ENCODE measurements at places on chromosomes 4 and X.

DNA sequence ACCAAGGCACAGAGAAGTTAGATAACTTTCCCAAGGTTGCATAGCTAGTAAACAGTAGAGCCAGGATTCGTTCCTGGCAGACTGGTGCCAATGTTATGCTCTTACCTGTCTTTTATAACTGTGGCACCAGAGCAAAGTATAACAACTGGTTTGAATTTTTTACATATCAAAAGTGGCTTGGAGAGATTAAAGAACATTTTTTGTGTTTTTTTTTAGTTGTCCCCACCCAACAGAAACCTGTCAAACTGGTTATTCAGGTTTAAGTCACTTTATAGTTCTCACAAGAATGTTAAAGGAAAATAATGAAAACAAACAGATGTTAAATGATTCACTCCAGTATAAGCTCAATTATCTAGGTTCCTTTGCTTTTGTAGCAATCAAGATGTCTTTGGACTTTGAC is 15.6 kb upstream of the FAM47E start:
- no peaks in the 10 kb centered on the region for H3K36me3 ChIP-seq
- no peak overlapping the region for H3K4me3 ChIP-seq
- H3K27me3 ChIP-seq, result peaks cover 19% of the 10 kb centered on the region
- H3K27ac ChIP-seq, result no peak overlapping the region
- H3K4me1 ChIP-seq, result no peaks in the 10 kb centered on the region
- DNase-seq, result no peak

DNA sequence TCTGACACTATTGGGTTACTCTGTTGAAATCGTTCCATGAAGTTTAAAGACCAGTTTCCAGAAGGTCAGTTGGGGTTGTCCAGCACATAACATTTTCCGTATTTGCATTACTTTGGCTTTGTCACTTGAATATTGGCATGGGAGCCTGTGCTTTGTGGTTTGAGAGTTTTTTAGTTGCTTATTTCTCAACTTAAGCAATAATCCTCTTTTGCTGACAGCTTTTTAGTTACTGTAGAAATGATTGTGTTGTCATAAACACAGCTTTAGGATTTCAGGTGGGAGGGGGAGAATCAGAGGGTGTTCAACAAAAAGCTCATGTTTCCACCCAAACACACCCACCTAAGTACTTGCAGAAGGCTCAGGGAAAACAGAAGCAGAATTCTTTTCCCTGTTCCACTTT is 210.7 kb upstream of the TLL1 start:
- H3K36me3 ChIP-seq, result no peaks in the 10 kb centered on the region
- H3K4me3 ChIP-seq, result no peak overlapping the region
- H3K4me1 ChIP-seq, result no peaks in the 10 kb centered on the region
- H3K27ac ChIP-seq, result no peak overlapping the region
- H3K27me3 ChIP-seq, result no peaks in the 10 kb centered on the region
- no peak for DNase-seq

- no peak for DNase-seq
- peak overlapping the region; percentile 66 for H3K27ac ChIP-seq
- peaks cover 38% of the 10 kb centered on the region for H3K4me1 ChIP-seq
- H3K4me3 ChIP-seq, result peak overlapping the region; percentile 85
These were observed 568 bp upstream of the CASP6 start for GRCh38 chr4:109703664-109704361.

DNA sequence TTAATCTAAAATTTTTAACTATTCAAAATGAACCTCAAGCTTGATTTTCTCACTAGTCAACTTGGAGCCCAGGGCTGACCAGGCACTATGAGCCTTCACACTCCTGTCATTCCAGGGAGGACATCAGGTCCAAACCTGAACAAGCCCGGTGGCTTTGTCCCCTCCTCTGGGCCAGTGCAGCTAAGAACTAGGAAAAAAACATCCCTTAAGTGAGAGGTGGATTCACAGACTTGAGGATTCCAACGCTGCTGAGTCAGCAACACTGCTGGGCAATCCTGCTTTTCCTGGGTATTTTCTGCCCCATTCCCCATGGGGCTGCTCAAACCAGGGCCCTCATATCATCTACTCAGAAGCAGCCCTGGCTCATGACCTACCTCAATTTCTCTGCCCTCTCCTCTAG is 4.0 kb downstream of the RNF212 start:
- H3K27me3 ChIP-seq, result peaks cover 5% of the 10 kb centered on the region
- DNase-seq, result no peak
- H3K36me3 ChIP-seq, result no peaks in the 10 kb centered on the region

DNA sequence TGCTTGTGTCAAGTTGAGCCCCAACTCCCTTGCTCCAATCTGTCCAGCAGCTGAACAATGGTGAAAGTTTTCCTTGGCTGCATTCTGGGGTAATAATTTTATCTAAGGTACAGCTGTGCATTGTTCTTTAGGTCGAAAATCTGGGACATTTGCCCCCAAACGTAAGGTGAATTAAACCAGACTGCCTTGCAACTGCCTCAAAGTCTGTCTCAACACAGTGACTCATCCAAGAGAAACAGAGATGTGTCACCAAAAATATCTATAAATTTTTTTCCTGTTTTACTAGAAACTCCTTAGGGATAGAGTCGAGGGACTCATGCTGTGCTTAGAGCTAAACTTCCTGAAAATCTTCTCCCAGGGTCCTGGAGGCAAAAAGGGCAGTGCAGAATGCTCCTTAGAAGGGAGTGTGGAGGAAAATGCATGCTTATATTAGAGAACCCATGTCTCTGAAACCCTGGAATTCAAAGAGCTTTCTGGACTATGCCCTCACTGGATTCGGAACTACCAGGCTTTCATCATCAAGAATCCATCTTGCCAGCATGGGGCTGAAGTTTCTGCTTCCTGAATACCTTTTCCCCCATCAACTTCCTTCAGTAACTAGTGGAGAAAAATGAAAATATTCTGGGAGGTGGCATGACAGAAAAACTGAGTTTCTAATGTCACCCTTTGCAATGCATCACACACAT is 115.7 kb downstream of the PALLD start:
- DNase-seq, result no peak
- no peaks in the 10 kb centered on the region for H3K36me3 ChIP-seq
- H3K27ac ChIP-seq, result no peak overlapping the region
- peaks cover 9% of the 10 kb centered on the region for H3K27me3 ChIP-seq
- H3K4me1 ChIP-seq, result no peaks in the 10 kb centered on the region

DNA sequence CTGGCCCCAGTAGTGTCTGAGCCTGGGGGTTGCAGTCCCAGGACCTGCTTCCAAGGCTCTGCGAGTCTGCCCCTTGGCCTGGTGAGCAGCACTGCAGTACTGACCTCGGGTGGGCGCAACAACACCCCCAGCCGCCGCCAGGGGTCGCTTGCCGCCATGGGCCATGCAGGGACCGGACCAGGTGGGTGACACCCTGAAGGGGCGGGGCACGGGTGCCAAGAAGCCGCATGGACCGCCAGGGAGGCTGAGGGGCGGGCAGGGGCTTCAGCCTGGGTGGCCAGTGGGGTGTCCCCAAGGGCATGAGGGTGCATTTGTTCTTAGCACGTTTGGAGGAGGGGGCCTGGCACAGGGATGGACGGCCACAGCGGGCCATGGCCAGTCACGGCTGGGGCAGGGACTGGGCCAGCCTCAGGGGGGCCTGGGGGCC is 25.0 kb downstream of the TACC3 start:
- H3K27ac ChIP-seq, result no peak overlapping the region
- no peaks in the 10 kb centered on the region for H3K4me1 ChIP-seq
- H3K36me3 ChIP-seq, result peaks cover 24% of the 10 kb centered on the region

GRCh38 chr4:169626331-169627282 is 6.2 kb downstream of the CLCN3 start:
- no peak for DNase-seq
- H3K4me3 ChIP-seq, result no peak overlapping the region
- H3K27me3 ChIP-seq, result no peaks in the 10 kb centered on the region
- peaks cover 8% of the 10 kb centered on the region for H3K36me3 ChIP-seq
- peak overlapping the region; percentile 42 for H3K27ac ChIP-seq

DNA sequence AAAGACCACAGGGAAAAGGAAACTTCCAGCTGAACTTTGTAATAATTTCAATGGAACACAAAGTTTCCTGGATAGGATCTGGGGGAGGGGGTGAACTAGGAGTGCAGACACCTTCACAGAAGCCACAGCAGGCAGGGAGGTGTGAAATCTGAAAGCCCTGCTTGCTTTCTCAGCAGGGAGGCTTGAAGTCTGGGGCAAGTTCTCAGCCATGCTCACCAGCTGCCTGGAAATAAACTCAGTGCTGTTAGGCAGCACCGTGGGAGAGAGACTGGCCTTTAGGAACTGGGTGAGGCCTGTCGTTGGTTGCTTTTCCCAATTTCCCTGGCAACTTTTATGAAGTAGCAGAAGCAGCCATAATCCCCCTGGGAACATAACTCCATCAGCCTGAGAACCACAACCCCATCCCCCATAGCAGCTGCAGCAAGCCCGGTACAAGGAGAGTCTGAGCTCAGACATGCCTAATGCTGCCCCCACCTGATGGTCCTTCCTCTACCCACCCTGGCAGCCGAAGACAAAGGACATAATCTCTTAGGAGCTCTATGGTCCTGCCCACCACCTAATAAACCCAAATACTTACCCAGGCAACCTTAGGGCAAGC is 39.2 kb upstream of the NMU start:
- no peaks in the 10 kb centered on the region for H3K36me3 ChIP-seq
- H3K4me3 ChIP-seq, result no peak overlapping the region
- no peaks in the 10 kb centered on the region for H3K27me3 ChIP-seq
- no peak for DNase-seq
- H3K27ac ChIP-seq, result no peak overlapping the region

GRCh38 chrX:10506781-10507180 is 113.6 kb downstream of the MID1 start:
- H3K36me3 ChIP-seq, result no peaks in the 10 kb centered on the region
- no peaks in the 10 kb centered on the region for H3K27me3 ChIP-seq
- H3K4me1 ChIP-seq, result no peaks in the 10 kb centered on the region
- no peak for DNase-seq
- no peak overlapping the region for H3K27ac ChIP-seq
- no peak overlapping the region for H3K4me3 ChIP-seq

DNA sequence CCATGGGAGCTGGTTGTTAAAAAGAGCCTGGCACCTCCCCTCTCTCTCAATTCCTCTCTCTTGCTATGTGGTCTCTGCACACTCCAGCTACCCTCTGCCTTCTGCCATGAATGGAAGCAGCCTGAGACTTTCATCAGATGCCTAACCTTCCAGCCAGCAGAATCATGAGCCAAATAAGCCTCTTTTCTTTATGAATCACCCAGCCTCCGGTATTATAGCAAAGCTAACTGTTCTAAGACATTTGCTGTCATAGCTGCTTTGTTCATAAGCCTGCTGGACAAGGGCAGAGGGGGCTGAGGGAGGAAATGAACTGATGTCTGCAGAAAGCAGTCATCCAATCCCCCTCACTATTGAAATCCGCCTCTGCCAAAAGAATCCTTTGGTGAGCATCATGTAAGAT is 196.7 kb downstream of the ZNF330 start:
- H3K27me3 ChIP-seq, result peaks cover 2% of the 10 kb centered on the region
- no peak for DNase-seq
- H3K4me1 ChIP-seq, result no peaks in the 10 kb centered on the region
- no peak overlapping the region for H3K4me3 ChIP-seq

DNA sequence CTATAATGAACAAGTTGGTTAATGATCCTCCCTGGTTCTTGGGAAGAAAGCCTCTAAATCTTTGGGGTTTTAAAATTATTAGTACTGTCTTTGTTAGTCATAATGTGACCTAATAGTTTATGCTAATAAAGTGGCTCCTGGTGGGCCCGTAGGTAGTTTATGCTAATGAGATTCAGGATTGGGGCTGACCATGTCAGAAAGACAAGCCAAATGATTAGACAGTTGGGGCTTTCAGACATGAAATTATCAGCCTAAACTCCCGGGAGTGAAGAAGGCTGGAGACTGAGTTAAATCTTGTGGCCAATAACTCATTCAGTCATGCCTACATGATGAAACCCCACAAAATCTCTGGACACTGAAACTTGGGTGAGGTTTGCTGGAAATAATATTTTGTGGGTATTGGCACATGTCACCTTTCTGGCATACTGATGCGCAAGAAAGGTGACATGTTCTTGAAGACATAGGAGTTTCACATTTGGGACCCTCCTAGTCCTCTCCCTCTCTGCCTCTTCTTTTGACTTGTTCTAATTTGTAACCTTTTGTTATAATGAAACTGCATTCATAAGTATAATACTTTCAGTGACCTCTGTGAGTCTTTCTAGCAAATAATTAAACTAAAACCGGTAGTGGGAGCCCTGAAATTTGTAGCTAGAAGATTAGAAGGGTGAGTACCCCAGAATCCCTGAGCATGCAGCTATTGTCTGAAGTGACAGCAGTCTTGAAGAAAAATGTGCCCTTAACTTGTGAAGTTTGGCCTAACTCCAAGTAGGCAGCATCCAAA is 196.8 kb upstream of the FSTL5 start:
- H3K4me3 ChIP-seq, result no peak overlapping the region
- no peak overlapping the region for H3K27ac ChIP-seq
- H3K36me3 ChIP-seq, result no peaks in the 10 kb centered on the region
- peaks cover 2% of the 10 kb centered on the region for H3K27me3 ChIP-seq
- DNase-seq, result no peak
- no peaks in the 10 kb centered on the region for H3K4me1 ChIP-seq

DNA sequence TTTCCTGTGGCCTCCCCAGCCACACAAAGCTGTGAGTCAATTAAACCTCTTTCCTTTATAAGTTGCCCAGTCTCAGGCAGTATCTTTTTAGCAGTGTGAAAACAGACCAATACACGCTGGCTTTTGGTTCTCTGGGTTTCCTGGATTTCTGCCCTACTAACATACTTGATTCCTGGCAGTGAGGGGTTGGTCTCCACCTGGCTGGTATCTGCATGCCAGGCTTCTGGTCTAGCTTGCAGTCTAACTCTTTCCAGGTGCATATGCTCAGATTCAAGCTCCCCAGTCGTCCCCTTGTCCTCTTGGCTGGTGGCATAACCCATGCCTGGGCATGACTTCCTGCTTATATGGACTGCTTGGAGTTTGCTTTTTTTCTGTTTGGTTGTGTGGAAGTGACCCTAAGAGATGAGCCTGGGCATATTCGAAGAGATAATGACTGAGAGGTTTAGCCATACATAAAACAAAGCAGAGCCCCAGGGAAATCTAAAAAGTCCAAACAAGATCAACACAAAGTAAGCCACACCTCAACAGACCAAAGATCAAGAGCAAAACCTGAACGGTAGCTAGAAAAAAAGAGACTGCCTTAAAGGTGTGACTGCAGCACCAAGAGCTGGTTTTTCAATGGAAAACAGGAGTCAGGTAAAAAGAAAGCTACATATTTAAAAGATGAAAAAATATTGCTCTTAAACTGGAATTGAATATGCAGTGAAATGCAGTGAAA is 102.1 kb upstream of the STS start:
- peaks cover 10% of the 10 kb centered on the region for H3K36me3 ChIP-seq
- no peaks in the 10 kb centered on the region for H3K27me3 ChIP-seq
- H3K4me3 ChIP-seq, result no peak overlapping the region
- H3K27ac ChIP-seq, result no peak overlapping the region

DNA sequence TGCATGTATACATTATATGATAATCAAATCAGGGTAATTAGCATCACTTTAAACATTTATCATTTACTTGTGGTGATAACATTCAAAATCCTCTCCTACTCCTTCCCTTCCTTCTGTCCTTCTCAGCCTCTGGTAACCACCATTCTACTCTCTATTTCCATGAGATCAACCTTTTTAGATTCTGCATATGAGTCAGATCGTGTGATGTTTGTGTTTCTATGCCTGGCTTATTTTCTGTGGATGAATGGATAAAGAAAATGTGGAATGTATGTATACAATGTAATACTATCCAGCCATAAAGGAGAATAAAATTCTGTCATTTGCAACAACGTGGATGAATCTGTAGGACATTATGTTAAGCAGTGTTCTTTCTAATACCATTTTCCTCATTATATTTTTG is 123.9 kb downstream of the NAA11 start:
- H3K27me3 ChIP-seq, result no peaks in the 10 kb centered on the region
- no peak for DNase-seq

GRCh38 chr4:143254491-143255226 is 69.9 kb downstream of the USP38 start:
- H3K27ac ChIP-seq, result no peak overlapping the region
- no peaks in the 10 kb centered on the region for H3K4me1 ChIP-seq
- no peaks in the 10 kb centered on the region for H3K36me3 ChIP-seq
- H3K27me3 ChIP-seq, result no peaks in the 10 kb centered on the region
- DNase-seq, result no peak
